GM12864 (cell line): ENCODE measurements at places on chromosomes 11 and 22.

GRCh38 chr11:64267207-64267945 lies 16.0 kb downstream of the PLCB3 start:
- DNase-seq = no peak

DNA sequence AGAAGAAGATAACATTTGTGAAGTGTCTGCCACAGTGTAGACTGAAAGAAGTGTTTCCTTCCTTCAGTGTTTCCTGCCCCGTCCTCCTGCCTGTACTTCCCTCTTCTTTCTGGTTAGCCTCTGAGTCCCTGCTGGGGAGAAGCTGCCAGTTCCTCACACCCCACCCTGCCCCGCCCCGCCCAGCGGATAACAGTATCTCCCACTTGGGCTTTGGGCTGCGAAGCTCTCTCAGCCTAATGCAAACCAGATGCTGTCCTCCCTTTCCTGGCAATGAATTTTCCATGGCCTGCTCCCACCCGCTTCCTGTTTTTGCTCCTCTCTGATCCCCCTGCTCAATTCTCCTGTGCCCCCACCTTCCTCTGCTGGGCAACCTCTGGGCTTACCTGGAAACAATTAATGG lies 5.2 kb upstream of the RAB3IL1 start:
- DNase-seq = no peak

DNA sequence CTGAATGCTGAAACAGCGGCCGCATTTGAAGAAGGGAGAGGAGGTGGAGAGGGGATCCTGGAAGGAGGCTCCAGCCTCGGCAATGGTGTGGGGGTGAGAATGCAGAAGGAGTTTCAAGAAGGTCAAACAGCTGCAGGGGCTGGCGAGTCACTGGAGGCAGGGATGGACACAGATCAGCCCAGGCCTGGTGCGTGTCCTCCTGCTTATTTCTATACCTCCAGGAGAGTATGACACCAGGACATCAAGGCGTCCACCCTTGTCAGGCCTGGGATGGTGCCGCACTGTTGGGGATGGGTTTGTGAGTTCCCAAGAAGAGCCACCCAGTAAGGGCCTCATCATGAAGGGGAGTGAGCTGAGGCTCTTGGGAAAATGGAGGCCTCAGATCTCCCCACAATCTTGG lies 23.1 kb downstream of the IGLL1 start:
- no peak for DNase-seq

DNA sequence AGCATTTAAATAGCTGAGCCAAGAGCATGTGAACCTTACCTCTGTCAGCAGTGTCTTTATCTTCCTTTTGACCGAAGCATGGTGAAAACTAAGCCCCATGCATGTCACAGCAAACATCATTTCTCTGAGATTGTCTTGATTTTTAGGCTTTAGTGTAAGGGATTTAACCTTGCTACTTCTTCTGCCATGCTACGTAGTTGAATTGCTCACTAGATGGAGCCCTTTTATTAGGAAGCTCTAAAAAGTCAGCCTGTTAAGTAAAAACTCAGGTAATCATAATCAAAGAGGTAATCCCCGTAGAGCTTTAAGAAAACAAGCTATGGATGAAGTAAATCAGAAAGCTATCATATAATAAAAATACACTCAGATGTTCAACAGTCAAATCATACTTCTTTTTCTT lies 149.5 kb downstream of the PGR start:
- DNase-seq = no peak

GRCh38 chr11:40787224-40787623 lies 672.2 kb downstream of the LRRC4C start:
- no peak for DNase-seq

DNA sequence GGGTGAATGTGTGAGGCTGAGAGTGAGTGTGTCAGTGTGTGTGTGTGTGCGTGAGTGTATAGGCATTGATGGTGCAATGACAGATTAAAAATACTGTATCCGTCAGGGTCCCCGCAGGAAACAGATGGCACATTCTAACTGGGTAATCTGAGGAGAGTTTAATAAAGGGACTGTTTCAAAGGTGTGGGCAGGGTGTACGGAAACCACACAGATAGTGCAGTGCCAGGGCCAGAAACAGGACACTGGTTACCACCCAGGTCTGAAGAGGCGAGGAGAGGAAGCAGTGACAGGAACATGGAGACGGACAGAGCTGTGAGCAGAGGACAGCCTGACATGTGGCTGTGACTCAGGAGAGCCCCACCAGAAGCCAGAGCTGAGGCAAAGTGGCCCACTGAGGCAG lies 16.5 kb downstream of the P2RX3 start:
- no peak for DNase-seq

- DNase-seq = no peak
These were observed 8.1 kb downstream of the PRR33 start for GRCh38 chr11:1883346-1884302.

DNA sequence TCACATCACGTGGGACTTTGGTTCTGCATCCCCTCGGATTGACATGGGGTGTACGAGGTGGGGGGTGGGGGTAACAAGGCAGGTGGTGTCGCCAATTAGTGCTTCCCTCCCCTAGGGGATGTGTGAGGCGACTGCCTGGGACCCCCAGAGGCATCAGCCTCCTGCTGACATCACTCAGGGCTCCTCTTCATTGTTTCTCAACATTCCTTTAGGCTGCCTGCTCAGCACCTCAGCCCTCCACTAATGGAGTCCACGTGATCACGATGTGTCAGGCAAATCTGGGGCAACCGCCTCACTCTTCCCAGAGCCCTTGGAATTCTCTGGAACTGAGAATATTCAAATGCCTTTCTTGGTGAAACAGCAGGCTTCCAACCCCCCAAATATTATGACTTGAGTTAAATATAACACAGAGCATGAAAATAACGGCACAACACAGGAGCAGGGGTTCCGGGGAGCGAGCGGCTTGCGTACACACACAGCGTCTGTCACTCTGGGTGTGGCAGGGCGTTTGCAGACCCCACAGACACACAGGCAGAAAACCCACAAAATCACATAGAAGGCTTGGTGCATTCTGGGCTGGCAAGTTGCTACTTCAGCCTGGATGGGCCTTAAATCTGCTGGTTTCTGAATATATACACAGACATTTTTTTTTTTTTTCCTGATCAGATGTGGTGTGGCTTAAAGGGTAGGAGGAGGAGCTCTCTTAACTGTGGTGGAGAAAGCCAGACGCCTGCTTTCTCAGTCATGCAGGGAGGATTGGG lies 170.1 kb upstream of the CADM1 start:
- no peak for DNase-seq

DNA sequence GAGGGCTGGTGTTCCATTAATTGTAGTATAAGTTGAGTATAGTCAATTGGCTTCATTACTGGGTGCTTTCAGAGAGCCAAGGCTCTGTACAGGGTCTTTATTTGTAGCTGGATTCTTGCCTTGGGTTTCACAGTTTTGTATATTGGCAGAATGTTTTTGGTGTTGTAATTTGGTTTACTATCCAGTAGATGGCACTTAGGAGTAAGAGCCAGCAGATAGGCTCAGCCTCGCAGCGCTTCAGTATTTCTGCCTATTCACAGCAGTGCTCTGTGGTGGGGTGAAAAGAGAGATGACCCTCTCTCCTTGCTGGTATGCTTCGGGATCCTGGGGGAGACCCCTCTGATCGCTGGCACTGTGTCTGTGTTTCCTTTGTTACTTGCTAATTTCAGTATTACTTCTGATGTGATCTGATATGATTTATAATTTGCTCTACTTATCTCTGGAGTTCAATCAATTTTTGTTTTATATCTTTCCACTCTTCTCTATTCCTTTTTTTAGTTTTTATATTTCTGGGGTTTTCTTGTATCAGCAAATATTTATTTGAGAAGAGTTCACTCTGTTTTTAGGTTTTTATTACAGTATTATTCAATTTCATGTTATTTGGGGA lies 52.2 kb downstream of the ANO5 start:
- DNase-seq = peak; percentile 8

DNA sequence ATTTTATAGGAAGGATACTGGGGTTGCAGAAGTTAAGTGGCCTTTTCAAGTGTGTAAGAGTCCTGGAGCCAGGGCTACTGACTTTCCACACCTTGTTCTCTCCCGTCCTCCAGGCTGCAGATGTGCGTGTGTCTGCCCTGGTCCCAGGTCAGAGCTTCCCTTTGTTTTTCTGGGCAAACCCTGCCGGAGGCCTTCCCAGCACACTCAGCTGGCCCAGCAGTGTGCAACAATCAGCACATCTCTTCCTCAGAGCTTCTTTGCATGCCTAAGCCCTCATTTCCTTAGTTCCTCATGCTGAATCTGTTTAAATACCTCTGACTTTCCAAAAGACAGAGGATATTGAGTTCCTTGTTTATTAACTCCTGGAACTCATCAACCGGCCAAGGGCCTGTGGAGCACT lies 80.6 kb downstream of the KCNJ1 start:
- DNase-seq = no peak

DNA sequence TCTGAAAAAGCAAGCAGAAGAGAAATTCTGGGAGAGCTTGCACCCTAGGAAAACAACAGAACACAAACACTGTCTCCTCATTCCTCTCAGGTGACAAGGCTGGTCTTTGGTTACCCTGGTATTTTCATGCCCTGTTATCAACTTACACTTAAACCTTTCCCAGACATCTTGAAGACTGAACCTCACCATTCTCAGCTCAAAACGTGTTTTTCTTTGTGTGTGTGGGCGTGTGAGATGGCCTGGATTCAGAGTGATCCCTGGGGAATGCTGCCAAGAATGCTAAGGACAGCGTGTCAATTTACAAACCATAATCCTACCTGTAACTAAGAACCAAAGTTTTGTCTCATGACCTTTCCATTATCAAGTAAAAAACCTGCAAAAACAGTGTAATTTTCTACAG lies 33.3 kb downstream of the ELF5 start:
- no peak for DNase-seq
